GM12878 (cell line): ENCODE measurements at places on chromosomes 2 and 18. TPM values are rescaled to one million over a fixed set of nuclear protein-coding genes. Genes with fewer than 3 reads are reported as not detected.

Gene ITSN2
- polyA plus RNA-seq, result 52.8 and 58.1 TPM in 2 replicates

Gene CHRND
- polyA plus RNA-seq, result not detected in 2 replicates

Gene ZNF521
- not detected in 2 replicates for polyA plus RNA-seq

Gene FBXO41
- polyA plus RNA-seq, result 3.1 and 4.1 TPM in 2 replicates

Gene DNAH7
- 0.08 TPM in 1 of 2 replicates, not detected in the other for polyA plus RNA-seq

Gene CHRNG
- polyA plus RNA-seq, result 0.17 TPM in 1 of 2 replicates, not detected in the other

Gene DNER
- polyA plus RNA-seq, result 0.04 TPM in 1 of 2 replicates, not detected in the other
